ENCODE measurements at places on chromosomes 16 and 17.
A peak's percentile ranks its signal among the peaks of the same experiment; 100 is the strongest.

DNA sequence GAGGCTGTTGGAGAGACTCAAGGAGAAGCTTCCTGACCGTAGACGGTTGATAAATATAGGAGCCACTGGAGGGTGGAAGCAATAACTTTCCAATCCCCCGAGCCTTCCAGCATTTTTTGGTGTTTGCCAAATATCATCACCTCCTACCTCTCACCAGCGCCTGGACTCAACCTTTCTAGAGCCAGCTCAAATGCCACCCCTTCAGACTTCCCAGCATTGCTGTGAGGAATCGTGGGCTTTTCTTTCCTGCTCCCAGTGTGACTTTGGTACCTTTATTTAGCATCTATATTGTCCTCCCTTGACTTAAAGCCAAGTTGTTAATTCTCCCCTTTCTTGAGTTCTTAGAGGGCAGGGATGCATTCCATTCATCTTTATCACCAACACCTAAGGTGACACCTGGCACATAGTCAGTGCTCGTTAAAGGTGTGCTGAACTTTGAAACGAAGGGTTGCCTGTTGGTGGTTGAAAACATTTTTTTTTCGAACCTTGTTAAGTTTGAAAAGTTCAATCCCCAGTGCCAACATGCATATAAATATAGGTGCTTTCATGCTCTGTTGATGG is 35.3 kb upstream of the CCR7 start:
- DNase-seq, result no peak

DNA sequence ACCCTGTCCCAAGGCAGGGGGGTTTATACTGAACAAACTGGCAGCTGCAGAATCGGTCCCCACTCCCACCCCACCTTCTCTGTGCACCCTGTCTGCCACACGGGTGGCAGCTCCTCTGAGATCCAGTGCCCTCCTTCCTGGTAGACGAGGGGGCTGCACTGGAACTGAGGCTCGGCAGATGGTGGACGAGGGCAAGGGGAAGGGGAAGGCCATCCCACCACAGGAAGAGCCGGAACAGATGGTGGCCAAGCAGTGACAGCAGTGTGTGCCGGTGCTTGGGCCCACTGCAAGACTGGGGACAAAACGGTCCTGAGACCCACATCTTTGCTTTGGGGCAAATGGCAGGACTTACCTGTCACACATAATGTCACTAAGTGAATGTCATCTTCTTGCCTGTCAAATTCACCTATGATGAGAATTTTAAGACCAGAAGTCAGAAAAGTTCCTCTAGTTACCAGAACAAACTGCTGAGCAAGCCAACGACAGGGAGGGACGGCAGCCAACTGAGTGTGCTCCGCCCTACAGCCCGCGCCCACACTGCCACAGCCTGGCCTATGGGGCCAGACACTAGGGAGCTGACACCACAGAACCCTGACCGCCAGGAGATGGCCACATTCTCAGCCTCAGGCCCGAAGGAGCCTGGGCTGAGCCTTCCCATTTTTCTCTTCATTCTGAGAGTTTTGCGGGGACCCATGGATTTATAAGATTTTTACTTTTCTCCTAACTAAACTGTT is 14.4 kb downstream of the NTAN1 start:
- DNase-seq, result no peak

DNA sequence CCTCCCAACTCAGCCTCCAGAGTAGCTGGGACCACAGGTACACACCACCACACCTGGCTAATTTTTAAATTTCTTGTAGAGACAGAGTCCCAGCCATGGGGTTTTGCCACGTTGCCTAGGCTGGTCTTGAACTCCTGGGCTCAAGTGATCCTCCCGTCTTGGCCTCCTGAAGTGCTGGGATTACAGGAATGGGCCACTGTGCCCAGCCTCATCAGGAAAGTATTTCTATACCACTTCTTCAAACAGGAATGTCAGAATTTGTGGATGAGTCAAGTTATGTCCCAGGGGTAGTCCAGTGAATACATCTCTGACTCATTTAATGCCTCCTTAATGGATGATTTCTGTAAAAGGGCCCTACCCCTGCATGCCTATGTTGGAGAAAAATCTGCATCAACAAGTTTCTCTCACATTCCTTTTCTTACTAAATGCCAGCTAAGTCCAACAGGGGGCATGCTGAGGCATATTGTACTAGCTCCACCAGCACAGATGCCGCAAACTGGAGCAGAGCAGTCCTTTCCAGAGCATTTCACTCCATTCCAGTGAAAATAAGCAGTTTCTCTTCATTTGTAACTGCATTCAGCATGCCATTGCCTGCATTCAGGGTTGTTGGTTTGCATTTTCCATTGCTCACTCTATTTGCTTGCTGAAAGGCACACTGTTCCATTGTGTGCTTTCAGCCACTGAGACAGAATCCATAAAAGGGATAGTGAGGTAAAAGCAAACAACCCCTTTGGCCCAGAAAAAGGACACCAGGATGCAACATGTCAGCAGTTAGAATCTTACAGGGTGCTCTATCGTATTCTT is 5.3 kb upstream of the CAVIN1 start:
- DNase-seq, result peak; percentile 39

GRCh38 chr16:56356276-56357240 is 68.8 kb downstream of the AMFR start:
- DNase-seq, result peak; percentile 67

GRCh38 chr17:67124450-67125148 is 80.2 kb downstream of the CACNG1 start:
- no peak for DNase-seq

DNA sequence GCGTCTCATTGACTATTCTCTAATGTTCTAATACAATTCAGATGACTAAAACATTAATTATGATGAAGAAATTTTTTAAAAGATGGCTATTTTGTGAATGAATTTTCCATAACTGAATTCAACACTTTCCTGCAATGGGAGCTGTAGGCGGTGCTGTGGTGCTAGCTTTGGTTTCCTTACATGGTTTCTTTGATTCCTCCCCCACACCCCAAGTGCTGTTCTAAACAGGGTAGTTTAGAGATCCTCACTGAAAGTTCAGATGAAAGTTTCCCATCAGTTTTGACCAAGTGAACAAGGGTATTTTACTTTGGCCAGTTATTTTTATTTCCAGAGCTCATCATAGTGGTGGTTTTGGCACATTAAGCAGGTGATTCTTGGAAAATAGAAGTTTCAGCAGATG is 26.0 kb upstream of the MRC2 start:
- DNase-seq, result no peak

GRCh38 chr16:55372792-55373488 is 48.9 kb downstream of the IRX6 start:
- no peak for DNase-seq
